ENCODE measurements at places on chromosomes 3 and 15. TPM values are rescaled to one million over a fixed set of nuclear protein-coding genes. Genes with fewer than 3 reads are reported as not detected.

The TRPM1 gene
- not detected for total RNA-seq

The CPNE4 gene
- not detected for total RNA-seq

GRCh38 chr3:190780524-190780923 is 82.0 kb downstream of the GMNC start:
- H3K4me3 ChIP-seq: no peak overlapping the region
- DNase-seq: no peak

The ZNF385D gene
- total RNA-seq: 0.71 TPM

The RPL35A gene
- 861 TPM for total RNA-seq

DNA sequence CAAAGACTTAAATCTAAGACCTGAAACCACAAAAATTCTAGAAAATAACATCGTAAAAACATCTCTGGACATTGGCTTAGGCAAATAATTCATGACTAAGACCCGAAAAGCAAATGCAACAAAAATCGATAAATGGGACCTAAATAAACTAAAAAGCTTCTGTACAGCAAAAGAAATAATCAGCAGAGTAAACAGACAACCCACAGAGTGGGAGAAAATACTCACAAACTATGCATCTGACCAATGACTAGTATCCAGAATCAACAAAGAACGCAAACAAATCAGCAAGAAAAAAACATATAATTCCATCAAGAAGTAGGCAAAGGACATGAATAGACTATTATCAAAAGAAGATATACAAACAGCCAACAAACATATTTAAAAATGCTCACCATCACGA is 749.4 kb downstream of the PLOD2 start:
- H3K27ac ChIP-seq: no peak overlapping the region
- H3K4me3 ChIP-seq: no peak overlapping the region
- H3K4me1 ChIP-seq: no peaks in the 10 kb centered on the region
- no peaks in the 10 kb centered on the region for H3K36me3 ChIP-seq
- DNase-seq: no peak

GRCh38 chr3:101940521-101941317 is 91.4 kb downstream of the NFKBIZ start:
- no peak overlapping the region for H3K4me3 ChIP-seq
- no peaks in the 10 kb centered on the region for H3K27me3 ChIP-seq
- no peak for DNase-seq
- peaks cover 16% of the 10 kb centered on the region for H3K4me1 ChIP-seq

DNA sequence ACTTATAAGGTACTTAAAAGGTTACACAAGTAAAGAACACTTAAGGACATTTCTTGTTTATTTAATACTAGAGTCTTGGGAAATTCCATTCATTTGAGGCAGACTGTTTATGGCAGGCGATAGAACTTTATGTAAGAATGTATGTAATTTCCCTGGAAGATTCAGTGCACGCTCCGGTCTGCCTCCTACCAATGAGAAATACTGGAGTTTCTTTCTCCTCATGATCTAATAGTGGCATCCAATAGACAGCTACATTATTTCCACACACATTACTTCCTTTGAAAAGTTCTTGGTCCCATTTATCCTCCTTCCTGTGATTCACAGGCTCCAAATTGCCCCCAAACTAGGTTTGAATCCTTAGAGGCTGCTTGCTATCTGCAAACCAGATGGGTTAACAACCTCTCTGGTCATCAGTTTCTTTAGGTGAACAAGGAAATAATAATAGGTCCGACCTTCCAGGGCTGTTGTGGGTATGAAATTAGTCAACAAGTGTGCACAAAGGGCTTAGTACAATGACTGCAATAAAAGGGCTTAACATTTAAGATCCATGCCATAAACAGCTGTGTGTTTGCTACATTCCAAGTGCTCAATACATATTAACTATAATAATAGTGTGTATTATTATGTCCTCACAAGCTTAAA is 30.7 kb downstream of the EIF4E3 start:
- peaks cover 35% of the 10 kb centered on the region for H3K4me1 ChIP-seq
- H3K4me3 ChIP-seq: peak overlapping the region; percentile 36
- DNase-seq: no peak
- no peaks in the 10 kb centered on the region for H3K36me3 ChIP-seq

GRCh38 chr3:194137008-194137505 is 1.1 kb downstream of the HES1 start:
- no peak for DNase-seq
- H3K27ac ChIP-seq: peak overlapping the region; percentile 90
- H3K4me1 ChIP-seq: peaks cover 54% of the 10 kb centered on the region
- peaks cover 6% of the 10 kb centered on the region for H3K27me3 ChIP-seq
- H3K4me3 ChIP-seq: peak overlapping the region; percentile 97

- H3K4me1 ChIP-seq: peaks cover 65% of the 10 kb centered on the region
- H3K27me3 ChIP-seq: no peaks in the 10 kb centered on the region
- no peaks in the 10 kb centered on the region for H3K36me3 ChIP-seq
Observed at GRCh38 chr3:27677565-27677964, 44.6 kb downstream of the EOMES start.

DNA sequence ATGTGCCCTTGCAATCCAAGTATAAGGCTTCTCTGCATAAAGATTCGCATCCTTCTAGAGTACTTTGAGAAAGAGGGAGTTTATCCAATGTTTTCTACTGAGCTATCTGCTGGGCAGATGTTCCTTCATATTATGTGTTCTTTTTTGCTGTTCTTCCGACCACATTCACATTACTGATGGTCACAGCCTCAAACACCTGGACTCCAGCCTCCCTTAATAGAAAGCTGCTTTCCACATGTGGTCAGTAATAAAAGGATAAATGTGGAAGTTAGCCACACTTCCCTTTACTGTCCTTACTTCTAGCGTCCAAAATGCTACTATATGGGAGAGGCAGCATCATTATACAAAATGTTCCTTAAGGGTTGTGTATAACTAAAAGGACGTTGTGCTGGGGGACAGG is 116.9 kb downstream of the CD47 start:
- H3K4me1 ChIP-seq: peaks cover 25% of the 10 kb centered on the region
- no peak for DNase-seq

The GOLGA6D gene
- total RNA-seq: not detected

GRCh38 chr15:70566989-70567388 is 196.4 kb downstream of the UACA start:
- no peak overlapping the region for H3K4me3 ChIP-seq
- no peak overlapping the region for H3K27ac ChIP-seq
- no peaks in the 10 kb centered on the region for H3K4me1 ChIP-seq
- DNase-seq: no peak
- peaks cover 47% of the 10 kb centered on the region for H3K27me3 ChIP-seq

The ZCWPW2 gene
- total RNA-seq: 1.2 TPM

- H3K27ac ChIP-seq: no peak overlapping the region
- no peaks in the 10 kb centered on the region for H3K27me3 ChIP-seq
- no peak overlapping the region for H3K4me3 ChIP-seq
- no peak for DNase-seq
Observed at GRCh38 chr3:94301366-94301765, 238.5 kb downstream of the NSUN3 start.

- no peak overlapping the region for H3K4me3 ChIP-seq
- no peaks in the 10 kb centered on the region for H3K4me1 ChIP-seq
- no peak overlapping the region for H3K27ac ChIP-seq
- DNase-seq: no peak
- H3K36me3 ChIP-seq: no peaks in the 10 kb centered on the region
Observed at GRCh38 chr15:38652998-38653397, 88.4 kb upstream of the RASGRP1 start.

DNA sequence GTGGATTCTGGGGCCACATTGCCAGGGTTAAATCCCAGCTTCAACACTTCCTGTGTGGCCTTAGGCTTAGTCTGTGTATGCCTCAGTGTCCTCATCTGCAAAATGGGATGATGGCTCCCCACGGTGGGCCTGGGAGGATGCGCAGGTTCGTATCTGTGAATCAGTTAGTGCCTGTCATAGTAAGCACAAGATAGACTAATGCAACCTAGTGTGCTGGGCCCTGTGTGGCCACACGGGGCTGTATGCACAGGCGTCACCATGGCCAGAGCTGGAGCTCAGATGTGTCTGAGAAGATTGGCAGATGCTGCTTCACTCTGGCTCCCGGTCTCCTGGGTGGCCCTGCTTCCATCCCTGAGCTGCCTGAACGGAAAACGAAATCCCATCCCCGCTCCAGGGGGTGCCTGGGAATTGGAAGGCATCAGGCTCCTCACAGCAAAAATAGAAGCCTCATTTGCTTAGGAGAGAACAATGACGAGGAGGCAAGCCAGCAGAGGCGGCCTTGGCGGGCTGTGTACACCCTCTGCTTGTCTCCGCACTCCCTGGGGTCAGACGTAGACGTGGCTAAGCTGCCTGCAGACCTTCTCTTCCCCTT is 103.6 kb downstream of the APBA2 start:
- no peaks in the 10 kb centered on the region for H3K27me3 ChIP-seq
- H3K4me1 ChIP-seq: peaks cover 28% of the 10 kb centered on the region
- H3K4me3 ChIP-seq: no peak overlapping the region
- no peak for DNase-seq

GRCh38 chr3:113606539-113607218 is 74.3 kb downstream of the SIDT1 start:
- H3K36me3 ChIP-seq: no peaks in the 10 kb centered on the region
- no peak overlapping the region for H3K4me3 ChIP-seq
- H3K4me1 ChIP-seq: no peaks in the 10 kb centered on the region
- H3K27me3 ChIP-seq: peaks cover 25% of the 10 kb centered on the region

The PTPRG gene
- total RNA-seq: 51.5 TPM

DNA sequence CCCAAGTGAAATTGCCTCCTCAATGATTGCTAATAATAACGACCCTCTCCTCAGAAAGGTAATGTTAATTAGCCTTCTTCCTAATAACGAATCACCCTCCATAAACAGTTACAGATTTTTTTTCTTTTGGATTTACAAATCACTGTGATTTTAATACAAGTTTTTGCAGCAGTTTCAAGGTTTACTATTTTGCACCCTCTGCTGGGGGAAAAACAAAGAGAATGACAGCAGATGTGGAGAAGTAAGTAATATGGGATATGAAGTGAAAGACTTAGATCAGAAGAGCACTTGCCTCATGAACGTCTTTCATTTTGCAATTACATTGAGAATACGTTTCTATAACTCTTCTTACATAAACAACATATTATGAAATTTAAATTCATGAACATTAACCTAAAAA is 16.1 kb upstream of the CNTN3 start:
- H3K4me1 ChIP-seq: peaks cover 8% of the 10 kb centered on the region
- H3K4me3 ChIP-seq: no peak overlapping the region
- H3K36me3 ChIP-seq: no peaks in the 10 kb centered on the region
- no peak for DNase-seq
- H3K27me3 ChIP-seq: no peaks in the 10 kb centered on the region

All from osteocyte (in vitro differentiated cells).